ENCODE measurements at places on chromosomes 6 and 20. TPM values are rescaled to one million over a fixed set of nuclear protein-coding genes. Genes with fewer than 3 reads are reported as not detected.

DNA sequence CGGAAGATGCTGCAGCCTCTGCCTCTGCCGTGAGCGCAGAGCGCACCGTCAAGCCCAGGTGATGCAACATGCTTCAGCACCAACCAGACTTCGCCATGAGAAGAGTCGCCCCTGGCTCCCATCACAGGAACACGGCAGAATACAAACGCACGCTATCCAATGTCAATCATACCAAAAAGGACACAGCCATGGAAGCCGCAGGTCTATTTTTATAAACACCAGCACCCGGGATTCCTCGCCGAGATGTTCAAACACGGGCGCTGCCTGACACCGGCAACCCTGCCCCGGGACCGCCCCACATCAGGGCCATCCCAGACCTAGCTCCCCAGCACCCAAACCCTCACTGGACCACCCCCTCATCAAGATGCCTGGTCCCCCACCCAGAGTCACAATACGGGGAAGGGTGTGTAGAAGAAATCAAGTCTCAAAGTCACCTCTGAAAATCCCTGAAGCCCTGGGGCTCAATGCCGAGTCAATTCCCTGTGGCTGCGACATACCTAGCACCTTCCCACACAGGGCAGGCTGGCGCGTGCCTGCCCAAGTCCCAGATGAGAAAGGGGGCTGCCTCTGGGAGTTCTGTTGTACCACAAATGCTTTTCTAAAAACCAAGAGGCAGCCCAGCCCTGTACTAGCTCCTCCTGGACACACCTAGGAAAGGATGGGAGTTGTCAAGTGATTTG lies 17.9 kb downstream of the TAF4 start:
- no peak for DNase-seq

DNA sequence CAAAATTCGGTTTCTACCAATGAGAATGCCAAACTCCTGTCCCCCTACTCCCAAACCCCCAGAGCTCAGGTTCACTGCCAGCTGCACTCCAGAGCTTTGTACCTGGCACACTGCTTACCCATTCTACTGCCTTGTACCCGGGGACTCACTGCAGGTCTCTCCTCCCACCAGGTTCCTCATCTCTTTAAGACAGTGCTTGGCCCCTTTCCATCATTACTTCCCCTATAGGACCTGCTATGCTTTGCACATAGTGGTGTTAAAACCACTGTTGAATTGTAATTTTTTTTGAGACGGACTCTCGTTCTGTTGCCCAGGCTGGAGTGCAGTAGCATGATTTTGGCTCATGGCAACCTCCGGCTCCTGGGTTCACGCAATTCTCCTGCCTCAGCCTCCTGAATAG lies 25.9 kb downstream of the LYRM4 start:
- DNase-seq, result no peak

DNA sequence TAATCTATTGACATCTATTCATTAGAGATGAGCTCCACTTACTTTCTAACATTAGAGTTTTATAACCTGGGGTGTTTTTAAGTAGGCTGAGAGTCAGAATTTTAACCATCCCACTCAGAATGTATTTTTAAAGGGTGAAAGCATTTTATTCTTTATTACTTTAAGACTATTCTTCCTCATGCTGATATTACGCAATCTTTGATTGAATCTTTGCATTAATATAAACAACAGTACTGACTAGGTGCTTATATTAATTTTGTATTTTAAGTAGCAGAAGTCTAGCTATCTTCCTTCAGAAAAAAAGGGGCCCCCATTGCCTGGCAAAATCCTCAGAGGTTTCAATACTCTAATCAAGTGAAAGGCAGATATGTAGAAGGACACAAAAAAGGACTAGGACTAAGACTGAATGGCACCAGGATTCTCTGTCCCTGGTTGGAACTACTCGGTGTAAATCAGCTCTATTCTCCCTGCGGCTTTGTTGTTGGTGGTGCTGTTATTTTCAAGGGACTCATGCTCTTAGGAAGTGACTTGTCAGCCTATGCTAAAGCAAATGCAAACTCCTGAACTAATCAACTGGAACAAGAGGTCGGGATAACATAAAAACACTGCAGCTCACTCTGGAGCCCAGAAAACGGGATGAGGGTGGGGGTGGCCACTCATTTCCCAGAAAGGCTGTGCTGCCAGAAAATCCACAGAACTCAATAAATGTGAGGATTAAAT lies 1324.4 kb downstream of the GRIK2 start:
- DNase-seq, result no peak

DNA sequence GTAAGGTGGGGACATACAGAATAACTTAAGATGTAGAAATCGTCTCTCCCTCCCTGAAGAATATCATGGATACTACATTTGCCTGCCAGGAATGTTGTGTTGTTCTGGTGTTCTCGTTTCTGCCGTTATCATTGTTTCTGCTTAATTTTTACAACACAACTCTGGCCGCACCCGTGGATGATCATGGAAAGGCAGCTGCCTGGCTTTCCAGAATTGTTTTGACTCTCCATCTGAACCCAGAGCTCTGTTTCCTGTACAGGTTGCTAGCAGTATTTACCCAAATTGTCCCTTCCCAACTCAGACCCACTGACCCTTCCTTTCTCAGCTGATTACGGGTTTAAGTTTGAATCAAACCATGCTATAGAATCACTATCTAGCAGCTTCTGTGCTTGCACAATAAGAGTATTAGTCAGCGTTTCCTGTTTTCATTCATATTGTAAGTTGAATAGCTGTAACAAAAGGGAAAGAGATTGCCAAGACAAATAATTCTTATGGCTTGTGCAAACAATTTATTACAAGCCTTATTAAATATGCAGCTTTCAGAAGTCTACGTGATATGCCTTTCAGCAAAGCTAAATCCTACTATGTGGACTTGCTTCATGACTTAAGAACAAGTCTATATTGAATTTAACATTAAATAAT lies 139.0 kb downstream of the MTHFD1L start:
- no peak for DNase-seq

- no peak for DNase-seq
These were observed 181.6 kb downstream of the JARID2 start for GRCh38 chr6:15427331-15428070.

- DNase-seq, result no peak
These were observed 30.2 kb upstream of the BCAS1 start for GRCh38 chr20:54100563-54100962.

GRCh38 chr6:168873278-168874190 lies 380.1 kb downstream of the THBS2 start:
- no peak for DNase-seq

DNA sequence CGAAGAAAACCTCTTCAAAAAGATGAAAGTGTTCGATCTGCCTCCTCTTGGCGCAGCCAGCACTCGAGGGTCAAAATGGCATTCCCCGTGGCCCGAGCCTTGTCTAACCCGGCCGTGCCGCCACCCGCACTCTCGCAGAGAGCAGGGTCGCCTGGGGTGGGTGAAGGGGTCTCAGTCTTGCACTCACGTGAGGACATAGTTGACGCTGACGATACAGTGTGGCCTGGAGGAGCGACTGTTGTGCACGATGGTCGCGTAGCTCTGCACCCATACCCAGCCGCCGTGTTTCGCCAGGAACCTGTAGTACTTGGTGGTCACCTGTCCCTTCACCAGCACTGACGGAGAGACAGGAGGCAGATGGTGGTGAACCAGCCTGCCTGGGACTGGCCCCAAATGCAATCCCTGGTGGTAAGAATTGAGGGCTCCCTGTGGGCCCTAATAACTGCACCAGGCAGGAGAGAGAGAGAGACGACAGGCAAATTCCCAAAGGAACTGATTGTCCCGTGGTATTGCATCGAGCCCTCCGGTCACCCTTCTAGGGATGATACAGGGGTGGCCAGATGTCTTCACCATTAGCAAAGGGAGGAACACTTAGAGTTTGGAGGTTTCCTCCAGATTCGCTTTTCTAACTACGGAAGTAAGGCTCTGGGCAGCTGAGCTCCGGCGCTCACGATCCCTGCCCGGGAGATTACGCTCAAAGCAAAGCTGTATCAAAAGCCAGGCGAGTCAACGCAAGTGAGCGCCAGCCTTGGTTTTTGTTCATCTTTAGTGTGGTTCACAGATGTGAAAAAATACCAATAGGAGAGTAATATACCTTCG lies 17.4 kb downstream of the SIM1 start:
- DNase-seq, result no peak

- DNase-seq, result no peak
These were observed 20.3 kb upstream of the ZFAND3 start for GRCh38 chr6:37799263-37799644.

RPP40 gene
- total RNA-seq, result 9.2 TPM

GRCh38 chr6:49633541-49633940 lies 3.1 kb downstream of the RHAG start:
- DNase-seq, result no peak

- no peak for DNase-seq
These were observed 1019.3 kb upstream of the ADGRB3 start for GRCh38 chr6:67615796-67616195.

- no peak for DNase-seq
These were observed 40.3 kb downstream of the AKAP7 start for GRCh38 chr6:131175564-131175963.

SULF2 gene
- 36.3 TPM for total RNA-seq

IMPG1 gene
- total RNA-seq, result not detected

DNA sequence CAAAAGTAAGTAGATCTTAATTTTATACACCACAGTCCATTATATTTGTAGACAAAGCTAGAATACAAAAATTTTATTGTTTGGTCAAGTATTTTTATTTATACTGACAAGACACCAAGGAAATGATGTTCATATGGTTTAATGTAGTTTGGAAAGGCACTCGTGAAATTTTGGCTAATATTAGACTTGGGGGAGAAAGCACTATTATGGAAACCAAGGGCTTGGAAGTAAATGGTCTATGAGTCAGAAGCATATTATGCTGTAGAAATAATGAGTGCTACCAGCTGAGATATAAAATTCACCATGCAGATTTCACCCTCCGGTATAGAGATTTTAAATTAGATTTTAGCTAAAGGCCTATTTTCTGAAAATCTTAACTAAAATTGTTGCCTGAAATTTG lies 233.6 kb downstream of the KCNQ5 start:
- DNase-seq, result no peak

DNA sequence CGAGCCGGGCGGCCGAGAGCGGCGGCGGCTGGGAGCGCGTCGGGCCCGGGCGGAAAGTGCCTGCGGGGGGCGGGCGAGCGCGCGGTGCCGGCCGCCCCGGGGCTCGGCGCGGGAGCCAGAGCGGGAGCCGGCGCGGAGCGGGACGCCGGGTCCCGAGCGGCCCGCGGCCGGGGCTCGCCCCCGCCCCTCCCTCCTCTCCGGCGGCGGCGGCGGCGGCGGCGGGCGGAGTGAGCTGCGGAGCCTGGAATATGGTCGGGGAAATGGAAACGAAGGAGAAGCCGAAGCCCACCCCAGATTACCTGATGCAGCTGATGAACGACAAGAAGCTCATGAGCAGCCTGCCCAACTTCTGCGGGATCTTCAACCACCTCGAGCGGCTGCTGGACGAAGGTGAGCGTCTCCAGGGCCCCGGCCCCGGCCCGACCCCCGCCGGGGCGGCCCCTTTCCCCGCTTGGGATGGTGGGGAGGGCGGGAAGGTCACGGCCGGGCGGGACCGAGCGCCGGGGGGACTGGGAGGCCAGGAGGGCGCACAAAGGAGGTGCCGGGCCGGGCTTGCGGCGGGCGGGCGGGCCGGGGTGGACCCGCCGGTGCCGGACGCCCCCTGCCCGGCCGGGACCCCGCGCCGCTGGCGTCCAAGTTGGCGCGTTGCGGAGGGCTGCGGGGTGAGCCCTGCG lies 565 bp downstream of the QKI start:
- no peak for DNase-seq

DNA sequence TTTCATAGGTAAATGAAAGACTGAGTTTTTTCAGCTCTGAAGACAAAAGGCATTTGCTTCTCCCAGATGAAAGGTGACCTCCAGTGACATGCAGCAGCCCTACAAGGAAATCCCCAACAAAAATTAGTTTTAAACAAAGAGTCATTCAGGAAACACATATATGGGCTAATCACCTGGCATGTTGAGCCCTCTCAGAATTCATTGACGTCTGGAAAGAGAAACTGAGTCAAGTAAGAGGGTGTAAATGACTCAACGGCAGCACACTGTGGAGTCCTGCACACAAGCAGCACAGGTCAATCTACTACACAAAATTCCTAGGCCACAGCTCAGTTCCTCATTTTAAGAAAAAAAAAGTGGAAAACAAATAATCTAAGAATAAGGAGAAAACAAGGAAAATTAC lies 592.3 kb downstream of the EPHA7 start:
- DNase-seq, result no peak

GRCh38 chr6:127317388-127318128 lies 25.9 kb downstream of the ECHDC1 start:
- no peak for DNase-seq

DNA sequence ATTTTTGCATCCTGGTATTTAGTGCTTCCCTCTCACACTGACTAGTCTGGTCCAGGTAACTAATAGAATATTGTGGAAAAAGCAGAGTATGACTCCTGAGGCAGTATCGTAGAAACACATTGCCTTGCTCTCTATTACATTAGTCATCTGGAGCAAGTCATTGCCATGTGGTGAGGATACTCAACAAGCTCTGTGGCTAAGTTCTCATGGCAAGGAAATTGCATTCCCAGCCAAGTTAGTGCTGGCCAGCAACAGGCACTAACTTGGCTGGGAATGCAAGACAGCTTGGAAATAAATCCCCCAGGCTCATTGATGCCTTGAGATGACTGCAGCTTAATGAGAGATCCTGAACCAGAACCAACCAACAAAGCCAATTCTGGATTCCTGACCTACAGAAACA lies 39.7 kb upstream of the HTR1B start:
- no peak for DNase-seq

- DNase-seq, result no peak
These were observed 61.7 kb downstream of the HDGFL1 start for GRCh38 chr6:22631091-22631490.

GRCh38 chr6:35396991-35397390 lies 54.6 kb downstream of the PPARD start:
- DNase-seq, result no peak

GRCh38 chr6:47000842-47001241 lies 41.3 kb downstream of the ADGRF1 start:
- DNase-seq, result no peak

SAMD3 gene
- 2.1 TPM for total RNA-seq

HIVEP2 gene
- total RNA-seq, result 25.0 TPM

SEMG1 gene
- not detected for total RNA-seq

GINM1 gene
- 75.8 TPM for total RNA-seq

DTNBP1 gene
- total RNA-seq, result 14.6 TPM

NR2E1 gene
- not detected for total RNA-seq

DNA sequence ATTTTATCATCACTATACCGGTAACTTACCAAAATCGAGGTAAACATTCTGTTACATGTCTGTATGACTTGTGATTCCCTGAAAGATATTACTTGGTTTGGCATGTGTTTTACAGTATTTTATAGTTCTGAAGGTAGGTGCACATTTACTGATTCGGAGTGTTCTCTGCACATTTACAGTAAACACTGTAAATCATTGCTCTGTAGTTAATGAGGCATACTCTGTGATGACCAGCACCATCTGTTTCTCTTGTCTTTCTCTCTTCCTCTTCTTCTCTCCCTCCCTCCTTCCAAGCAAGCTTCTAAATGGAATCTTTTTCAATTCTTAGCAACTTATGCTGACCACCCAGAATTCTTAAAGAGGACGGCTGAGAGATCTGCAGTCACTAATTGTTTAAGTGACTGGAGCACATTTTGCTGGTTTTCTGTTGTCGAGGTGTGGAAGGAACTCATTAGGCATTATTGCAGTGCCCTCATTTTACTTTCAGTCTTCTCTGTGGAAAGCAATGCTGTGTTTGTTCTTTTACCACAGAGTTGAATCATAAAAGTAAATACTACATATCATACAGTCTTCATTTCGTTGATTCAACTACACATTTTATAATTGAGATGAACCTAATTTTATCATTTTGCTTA lies 126.5 kb downstream of the UTRN start:
- DNase-seq, result no peak
